ENCODE measurements at places on chromosomes 4 and X.

GRCh38 chr4:121462660-121463261 is 81.9 kb upstream of the QRFPR start:
- no peak for DNase-seq

DNA sequence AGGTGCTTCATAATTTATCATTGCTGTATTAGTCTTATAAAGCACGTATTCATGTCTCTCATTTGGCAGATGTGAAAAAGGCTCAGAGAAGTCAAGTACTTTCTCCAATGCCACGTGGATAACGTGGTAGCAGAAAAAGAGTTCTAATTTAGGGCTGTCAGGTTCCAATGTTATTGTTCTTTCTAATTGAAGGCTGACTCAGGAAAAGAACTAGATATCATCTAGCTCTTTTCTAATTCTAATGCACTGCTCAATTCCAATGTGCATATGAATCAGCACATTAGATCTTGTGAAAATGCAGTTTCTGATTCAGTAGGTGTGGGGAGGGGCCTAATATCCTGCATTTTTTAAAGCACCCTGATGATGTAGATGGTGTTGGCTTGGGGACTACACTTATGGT is 22.8 kb downstream of the AGA start:
- no peak for DNase-seq

- no peak for DNase-seq
Measured at GRCh38 chr4:144967161-144967560, 130.8 kb downstream of the ANAPC10 start.

GRCh38 chrX:153576961-153577360 is 22.0 kb downstream of the CCNQ start:
- DNase-seq = no peak

GRCh38 chrX:47574076-47574546 is 8.1 kb upstream of the TIMP1 start:
- DNase-seq = no peak

DNA sequence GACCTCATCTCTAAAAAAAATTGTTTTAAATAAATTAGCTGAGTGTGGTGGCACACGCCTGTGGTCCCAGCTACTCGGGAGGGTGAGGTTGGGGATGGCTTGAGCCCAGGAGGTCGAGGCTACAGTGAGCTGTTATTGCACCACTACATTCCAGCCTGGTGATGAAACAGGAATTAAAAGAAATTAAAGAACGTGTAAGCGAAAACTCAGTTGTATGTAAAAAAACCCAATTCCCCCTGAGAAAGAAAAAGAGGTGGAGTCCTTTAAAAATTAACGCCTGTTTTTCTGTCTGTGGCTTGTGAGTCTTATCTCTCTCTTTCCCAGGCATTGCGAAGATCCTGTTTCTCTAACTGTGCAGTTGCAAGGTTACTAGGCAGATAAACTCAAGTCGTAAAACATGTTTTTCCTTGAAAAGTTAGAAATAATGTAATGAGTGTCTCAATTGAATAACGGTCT is 22.1 kb downstream of the EPGN start:
- no peak for DNase-seq

DNA sequence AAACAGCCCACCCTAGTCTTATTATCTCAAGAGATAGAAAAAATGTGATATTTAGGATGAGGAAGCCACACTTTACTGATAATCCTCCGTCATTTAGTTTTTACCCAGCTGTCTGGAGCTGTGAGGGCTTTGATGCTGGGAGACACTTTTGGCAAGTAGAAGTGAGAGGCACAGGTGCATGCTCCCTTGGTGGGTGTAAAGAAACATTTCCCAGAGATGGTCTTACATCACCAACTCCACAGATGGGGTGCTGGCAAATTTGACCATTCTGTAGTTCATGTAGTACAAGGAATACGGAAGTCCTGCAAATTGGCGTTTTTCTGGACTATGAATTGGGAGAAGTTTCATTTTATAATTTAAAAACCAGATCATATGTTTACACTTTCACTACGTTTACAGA is 28.5 kb downstream of the TRIM61 start:
- DNase-seq = no peak

DNA sequence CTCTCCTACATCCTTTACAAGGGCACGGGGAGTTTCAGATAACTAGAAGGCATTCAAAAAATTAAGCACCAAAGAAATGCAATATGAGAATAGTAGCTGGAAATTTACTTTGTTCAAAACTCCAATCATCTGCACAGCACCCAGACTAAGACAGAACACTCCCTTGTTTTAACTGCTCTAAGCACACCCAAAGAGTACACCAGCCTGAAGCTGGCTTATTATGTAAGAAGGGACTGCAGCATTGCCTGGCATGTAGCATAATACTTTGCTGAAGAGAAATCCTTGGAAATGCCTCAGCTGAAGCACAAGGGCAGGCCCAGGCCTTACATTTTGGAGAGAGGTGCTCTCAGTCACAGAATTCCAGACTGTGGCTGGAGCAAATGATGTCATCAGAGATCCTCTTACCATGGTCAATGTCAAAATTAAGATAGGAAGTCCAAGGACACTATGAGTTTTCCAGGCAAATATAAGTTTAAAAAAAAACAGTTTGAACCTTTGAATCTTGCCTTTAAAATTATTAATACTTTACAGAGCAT is 14.8 kb downstream of the ARHGEF6 start:
- DNase-seq = no peak

- DNase-seq = no peak
Measured at GRCh38 chrX:37658343-37659030, 27.1 kb upstream of the XK start.

- no peak for DNase-seq
Measured at GRCh38 chrX:73683236-73683859, 120.4 kb downstream of the CHIC1 start.

DNA sequence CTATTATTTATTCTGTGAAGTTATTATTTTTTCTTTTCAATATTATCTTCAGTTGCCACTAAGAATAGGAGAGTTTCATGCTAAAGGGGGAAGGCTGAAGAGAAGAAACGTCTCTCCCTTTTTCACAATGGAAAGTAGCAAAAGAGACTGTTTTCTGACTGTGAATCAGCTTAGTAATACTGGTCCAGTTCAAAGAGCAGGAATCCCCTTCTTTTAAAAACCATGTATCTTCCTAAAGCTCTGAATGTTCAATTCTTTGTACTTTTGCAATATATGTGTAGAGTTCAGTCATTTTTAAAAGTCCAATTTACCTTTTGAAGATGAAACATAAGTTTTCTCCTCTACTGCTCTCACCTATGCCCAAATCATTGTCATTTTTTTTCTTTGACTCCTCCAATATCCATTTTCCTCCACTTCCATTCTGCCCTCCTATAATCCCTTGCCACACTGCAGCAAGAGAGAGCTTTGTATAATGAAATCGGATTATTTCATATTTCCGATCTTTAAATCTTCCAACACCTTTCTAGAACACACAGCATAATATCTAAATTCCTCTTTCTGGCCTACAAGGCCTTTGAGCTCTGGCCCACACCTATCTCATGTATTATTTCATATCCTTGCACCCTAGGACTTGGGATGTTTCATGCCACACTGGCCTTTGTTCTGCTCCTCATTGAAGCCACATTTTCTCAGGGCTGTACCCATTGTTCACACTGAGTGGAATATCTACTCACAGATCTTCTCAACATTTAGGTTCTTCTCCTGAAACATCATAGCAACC is 195.3 kb downstream of the CAMK2D start:
- DNase-seq = no peak

DNA sequence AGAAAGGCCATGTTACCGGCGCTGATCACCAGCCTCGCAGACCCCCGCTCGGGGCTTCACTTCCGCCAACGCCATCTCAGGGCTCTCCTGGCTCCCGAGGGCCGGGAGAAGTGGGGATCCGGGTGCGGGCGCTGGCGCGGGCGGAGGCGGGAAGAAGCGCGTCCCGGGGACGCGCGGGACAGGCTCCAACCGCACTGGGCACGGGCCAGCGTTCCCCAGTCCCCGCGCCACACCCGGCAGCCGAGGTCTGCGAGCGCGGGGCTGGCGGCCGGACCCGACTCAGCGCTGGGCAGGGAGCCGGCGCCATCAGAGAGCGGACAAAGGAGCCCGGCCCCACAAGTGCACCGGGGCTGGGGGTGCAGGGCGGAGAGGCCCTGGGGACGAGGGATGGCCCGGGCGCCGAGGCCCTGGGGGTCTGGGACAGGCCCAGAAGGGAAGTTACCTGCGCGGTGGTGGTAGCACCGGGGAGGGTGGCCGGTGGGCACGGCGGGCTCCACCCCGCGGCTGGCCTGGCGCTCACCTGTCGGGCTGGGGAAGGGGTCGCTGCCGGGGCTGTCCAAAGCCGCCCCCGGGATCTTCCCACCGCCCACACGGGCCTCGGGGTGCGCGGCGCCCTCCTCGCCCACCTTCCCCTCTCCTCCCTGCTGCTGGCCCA is 449 bp downstream of the CTPS2 start:
- DNase-seq = no peak

GRCh38 chrX:40179283-40179682 is 81.5 kb upstream of the BCOR start:
- no peak for DNase-seq

GRCh38 chr4:177862541-177863176 is 420.4 kb upstream of the AGA start:
- no peak for DNase-seq

DNA sequence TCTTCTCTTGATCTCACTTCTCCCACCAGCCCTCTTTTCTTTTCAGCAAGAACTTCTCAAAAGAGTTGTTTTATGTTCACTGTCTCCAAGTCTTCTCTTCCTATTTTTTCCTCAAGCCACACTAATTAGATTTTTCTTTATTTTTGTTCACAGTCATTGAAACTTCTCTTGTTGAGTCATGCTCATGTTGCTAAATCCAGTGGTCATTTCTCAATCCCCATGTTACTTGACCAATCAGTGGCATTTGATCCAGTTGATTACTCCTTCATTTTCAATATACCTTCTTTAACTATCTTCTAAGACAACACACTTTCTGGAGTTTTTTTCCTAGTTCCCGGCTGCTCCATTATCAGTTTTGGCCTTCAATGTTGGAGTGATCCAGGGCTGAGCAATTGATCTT is 103.1 kb upstream of the LSM6 start:
- no peak for DNase-seq

DNA sequence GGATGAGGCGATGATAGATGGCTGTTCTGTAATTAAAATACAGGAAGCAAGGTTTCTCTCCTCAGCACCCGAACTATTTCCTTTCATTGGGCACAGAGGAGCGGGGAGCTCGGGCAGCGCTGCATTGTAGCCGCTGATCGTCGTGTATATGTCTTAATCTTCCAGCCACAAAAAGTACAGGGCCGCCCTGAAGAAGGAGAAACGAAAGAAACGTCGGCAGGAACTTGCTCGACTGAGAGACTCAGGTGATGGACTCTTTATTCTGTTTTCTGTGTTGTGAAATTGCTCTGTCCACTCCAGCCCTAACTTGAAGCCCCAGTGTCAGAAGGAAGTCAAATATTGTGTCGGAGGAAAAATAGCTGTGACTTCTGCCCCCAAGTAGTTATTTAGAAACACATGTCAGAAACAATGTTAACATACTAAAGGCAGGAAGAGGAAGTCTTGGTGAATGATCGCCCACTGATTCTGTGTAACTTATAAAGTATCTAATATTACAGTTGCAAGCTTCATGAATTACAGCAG is 546 bp downstream of the ZRSR2 start:
- no peak for DNase-seq

GRCh38 chrX:10111364-10112148 is 45.2 kb upstream of the CLCN4 start:
- DNase-seq = no peak

DNA sequence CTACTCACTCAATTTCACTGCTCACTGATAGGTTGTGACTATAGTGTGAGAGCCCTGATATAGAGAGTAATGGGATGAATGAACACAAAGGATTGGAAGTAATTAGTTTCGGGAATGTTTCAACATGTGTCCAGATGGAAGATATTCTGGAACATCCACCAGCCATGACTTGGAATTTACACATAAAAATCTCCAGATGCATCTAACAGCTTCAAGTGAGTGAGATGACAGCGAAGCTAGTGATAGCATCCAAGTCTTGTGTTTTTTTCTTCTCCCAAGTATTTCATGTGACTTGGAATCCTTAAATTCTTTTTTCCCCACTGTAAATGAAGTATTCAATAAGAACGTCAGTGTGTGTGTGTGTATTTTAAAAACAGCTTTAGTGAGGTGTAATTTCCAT is 82.1 kb downstream of the CLDN34 start:
- no peak for DNase-seq

- no peak for DNase-seq
Measured at GRCh38 chr4:107060388-107060787, 24.3 kb upstream of the DKK2 start.

- DNase-seq = no peak
Measured at GRCh38 chrX:153766871-153767673, 3.0 kb downstream of the PLXNB3 start.

DNA sequence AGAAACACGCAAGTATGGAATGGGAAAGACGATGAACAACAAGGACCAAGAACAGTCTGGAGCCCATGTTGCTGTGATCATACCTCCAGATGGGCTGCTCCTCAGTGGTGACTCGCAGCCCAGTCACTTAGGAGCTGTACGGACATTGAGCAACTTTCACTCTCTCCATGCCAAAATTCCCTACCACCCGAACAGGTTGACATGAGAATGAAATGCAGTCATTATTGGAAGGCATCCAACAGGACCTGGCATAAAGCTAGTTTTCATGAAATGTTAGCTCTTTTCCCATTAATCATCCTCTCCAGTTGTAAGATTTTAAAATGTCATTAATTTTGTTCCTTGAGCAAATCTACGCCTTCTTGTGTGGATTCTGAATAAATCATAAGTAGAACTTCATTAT is 82.7 kb upstream of the GPM6B start:
- DNase-seq = no peak

DNA sequence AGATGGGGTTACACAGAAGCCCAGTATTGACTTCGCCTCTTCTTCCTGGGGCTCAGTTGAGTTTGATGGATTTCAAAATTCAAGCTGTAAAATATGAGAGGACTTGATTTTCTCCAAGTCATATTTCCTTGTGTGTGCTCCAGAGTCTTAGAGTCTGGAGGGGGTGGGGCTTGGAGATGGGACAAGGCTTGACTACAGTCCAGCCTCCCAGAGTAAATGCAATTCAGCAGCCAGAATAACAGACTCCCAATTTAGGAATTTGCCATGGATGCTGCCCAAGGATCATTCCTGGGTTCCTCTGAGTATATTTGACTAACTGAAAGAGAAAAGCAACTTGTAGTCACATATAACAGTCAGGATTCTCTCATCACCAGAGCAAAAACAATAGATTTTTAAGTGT is 53.7 kb upstream of the RBPJ start:
- DNase-seq = no peak

DNA sequence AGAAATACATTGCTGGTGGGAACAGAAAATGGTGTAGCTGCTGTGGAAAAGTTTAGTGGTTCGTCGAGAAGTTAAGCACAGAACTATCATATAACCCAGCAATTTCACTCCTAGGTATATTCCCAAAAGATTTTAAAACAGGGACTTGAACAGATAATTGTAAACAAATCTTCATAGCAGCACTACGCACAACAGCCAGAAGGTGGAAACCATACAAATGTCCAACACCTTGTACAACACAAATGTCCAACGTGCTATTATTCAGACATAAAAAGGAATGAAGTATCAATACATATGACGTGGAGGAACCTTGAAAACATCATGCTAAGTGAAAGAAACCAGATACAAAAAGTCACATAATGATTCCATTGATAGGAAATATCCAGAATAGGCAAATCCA is 37.9 kb downstream of the CUL4B start:
- DNase-seq = no peak

Measured in CMK (cell line).